ENCODE measurements at places on chromosomes 7 and 10. TPM values are rescaled to one million over a fixed set of nuclear protein-coding genes. Genes with fewer than 3 reads are reported as not detected.

DNA sequence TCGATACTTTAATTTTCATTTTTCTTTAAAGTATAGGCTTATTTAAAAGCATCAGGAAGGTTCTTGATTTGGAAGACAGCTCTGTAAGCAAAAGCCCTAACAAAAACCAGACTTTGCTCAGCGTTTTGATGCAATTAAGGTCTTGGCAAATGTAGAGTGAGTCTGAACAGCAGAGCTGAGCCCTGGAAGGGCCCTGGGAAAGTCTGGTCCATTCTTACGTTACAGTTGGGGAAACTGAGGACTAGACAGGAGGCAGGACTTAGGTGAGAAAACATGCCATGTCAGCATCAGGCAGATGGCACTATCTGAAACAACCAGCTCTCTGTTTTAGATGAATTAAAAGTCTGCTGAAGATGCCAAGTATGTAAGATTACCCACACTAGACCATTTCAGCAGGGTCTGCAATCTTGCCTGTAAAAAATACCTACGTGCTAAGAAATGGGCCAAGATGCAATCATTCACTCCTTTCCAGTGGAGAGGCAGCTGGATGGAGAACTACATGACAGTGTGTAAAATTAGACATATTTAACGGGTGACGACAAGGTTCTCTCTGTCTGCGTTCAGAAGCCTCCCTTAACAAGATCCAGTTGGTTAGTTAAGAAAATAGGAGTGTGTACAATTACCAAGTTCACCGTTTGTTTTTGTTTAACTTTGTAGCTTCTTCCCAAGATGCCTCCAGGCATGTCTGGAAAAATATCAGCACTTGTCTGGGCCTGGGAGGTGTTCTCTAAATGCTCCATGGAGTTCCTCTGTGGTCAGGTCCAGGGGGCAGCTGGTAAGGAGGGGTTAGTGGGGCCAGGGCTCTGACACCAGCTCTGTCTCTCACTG is 502.3 kb upstream of the ZMIZ1 start:
- DNase-seq, result peak; percentile 60

DNA sequence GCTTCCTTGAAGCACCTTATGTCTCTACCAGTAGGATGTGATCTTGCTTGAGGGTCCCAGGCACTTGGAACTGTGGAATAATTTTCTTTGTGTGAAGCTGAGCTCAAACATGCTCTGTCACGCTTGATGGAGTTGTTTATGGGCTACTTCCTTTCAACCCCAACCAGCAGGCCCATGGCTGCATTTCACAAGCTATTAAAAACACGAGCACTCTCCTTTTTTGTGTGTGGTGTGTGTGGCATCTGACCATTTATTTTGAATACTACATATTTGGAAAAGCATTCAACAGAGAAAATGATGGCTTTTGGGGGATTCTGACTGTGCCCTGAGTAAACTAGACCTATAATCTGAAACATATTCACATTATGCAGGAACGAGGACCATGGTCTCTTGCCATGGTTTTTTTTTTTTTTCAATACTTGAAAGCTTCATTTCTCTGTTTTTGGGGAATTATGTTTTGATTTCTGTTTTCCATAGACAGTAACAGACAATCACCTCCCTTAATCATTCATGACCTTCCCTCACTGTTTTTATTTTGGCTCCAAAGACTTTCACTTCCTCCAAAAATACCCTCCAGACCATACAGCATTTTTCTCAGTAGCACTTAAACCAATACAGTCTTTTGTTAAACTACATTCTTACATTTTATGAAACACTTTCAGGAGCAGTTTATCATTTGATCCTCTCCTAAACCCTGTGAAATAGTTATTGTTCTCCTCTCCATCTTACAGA is 233.6 kb upstream of the BMPER start:
- DNase-seq, result no peak

ADD3 gene
- polyA plus RNA-seq, result 79.8 TPM

GRCh38 chr7:41630741-41631140 is 72.1 kb downstream of the INHBA start:
- DNase-seq, result no peak

- DNase-seq, result no peak
Measured at GRCh38 chr10:123613346-123613850, 52.8 kb upstream of the GPR26 start.
